ENCODE measurements at places on chromosomes 7 and 10.
A peak's percentile ranks its signal among the peaks of the same experiment; 100 is the strongest.

GRCh38 chr7:138814816-138815332, 16.9 kb upstream of the ATP6V0A4 start:
- no peak for DNase-seq

DNA sequence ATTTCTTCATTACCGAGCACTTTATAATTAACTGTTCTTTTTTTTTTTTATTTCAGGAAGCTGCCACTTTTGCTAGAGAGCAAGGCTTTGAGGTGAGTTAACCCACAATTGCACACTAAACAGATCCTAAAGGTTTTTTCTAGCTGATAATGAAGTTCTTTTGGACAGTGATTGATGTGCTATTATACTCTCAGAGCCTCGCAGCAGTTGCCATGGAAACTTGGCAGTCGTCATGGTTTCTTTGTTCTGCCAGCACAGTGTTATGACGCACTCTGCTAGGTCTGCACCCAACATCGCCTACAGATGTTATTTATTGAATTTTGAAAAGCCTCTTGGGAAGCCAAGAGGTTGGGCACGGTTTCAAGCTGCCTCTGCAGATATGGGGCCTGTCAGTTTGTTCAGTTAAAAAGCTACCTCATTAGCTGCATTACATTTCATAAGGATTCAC, 237.2 kb upstream of the KAT6B start:
- DNase-seq = peak; percentile 98

GRCh38 chr7:857661-858060, 18.7 kb upstream of the GET4 start:
- DNase-seq = no peak

DNA sequence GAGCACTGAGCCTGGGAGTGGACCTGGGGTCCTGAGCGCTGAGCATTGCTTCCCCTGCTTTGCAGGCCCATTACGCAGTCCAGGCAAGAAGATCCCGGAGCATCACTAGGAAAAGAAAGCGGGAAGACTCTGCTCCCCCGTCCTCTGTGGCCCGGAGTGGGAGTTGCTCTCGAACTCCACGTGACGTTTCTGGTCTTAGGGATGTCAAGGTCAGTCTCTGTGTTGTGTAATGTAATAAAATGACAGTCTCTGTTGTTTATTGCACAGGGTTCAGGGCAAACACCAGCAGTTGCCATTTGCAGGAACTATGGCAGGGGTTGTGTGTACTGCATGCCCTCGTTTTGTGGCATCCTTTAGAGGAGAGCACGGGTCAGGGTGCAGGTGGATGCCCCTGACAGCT, 10.0 kb downstream of the IDI2 start:
- DNase-seq = no peak

DNA sequence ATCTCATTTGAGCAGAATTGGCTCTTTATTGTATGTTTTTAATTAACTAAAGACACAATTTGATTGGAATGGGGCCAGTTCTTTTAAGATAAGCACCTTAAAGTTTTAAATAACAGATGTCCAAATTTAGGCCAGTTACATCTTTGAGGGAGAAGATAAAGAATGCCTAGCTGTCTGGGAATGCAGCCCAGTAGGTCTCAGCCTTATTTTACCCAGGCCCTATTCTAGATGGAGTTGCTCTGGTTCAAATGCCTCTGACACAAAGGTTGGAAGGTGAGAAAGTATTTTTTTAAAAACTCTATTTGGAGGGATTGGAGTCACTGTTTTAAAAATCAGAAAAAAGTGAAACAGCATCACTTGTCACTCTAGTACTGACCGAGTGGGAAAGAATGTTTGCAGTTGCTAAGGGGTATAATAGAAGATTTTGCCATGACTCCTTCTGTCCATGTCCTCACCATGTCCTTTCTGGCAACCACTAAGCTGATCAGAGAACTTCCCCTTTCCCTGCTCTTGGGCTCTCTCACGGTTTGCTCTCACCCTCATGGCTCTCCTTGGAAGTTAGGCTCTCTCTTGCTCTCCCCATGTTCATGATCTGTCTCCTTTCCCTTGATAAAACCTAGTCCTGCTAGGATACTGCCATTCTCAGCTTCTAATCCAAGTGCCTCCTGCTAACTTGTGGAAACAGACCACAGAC, 238.2 kb upstream of the AGK start:
- DNase-seq = no peak

DNA sequence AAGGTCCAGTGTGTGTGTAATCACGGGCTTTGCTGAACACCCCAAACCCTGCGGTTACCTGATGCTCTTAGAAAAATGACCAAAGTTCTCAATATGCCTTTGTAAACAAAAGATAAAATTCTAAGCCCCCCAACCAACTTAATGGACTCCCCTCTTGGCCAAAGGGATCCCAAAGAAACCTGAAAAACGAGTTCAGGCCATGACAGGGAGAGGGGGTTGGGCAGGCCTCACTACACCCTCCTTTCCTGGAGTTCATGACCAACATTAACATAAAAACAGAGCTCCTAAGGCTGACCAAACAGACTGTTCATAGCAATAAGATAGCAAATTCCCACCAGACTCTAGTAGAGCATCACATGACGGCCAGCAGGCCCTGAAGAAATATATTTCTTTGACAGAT, 3.0 kb upstream of the VIPR2 start:
- DNase-seq = no peak

GRCh38 chr10:89327803-89328441, at the start of gene IFIT3:
Gene IFIT3 (plus strand): TSS chr10:89327997. CDS start chr10:89328074, 77 bp downstream.
- peak; percentile 98 for DNase-seq

Data from fibroblast of skin of right quadriceps (primary cell).